Activated CD4-positive, CD25-positive, alpha-beta regulatory T cell treated with anti-CD3 and anti-CD28 coated beads, Interleukin-2, amount 50 U/mL, for 16 hours (primary cell): ENCODE measurements at places on chromosomes 16 and 17.

- DNase-seq = no peak
These were observed 15.5 kb downstream of the DNAH2 start for GRCh38 chr17:7732981-7733539.

DNA sequence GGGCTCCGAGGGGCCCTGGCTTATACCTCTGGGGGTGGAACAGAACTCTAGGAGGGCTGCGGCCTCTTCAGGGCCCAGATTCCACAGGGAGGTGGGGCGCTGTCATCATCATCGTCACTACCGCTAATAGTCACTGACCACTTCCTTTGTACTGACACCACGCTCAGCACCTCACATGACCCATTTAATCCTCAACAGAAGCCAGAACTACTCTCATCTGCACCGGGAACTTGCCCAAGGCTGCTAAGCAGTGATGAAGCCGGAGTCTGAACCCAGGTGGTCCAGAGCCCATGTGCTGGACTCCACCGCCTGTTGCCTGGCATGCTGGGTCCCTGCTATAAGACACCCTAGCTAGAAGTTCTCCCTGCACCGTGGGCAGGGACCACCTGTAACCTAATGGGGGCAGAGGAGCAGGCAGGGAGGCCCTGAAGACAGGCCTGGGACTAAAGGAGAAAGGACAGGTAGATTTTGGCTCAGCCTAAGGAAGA lies 12.0 kb downstream of the UNC13D start:
- no peak for DNase-seq

GRCh38 chr16:21021316-21021715 lies 120.7 kb downstream of the LYRM1 start:
- no peak for DNase-seq

DNA sequence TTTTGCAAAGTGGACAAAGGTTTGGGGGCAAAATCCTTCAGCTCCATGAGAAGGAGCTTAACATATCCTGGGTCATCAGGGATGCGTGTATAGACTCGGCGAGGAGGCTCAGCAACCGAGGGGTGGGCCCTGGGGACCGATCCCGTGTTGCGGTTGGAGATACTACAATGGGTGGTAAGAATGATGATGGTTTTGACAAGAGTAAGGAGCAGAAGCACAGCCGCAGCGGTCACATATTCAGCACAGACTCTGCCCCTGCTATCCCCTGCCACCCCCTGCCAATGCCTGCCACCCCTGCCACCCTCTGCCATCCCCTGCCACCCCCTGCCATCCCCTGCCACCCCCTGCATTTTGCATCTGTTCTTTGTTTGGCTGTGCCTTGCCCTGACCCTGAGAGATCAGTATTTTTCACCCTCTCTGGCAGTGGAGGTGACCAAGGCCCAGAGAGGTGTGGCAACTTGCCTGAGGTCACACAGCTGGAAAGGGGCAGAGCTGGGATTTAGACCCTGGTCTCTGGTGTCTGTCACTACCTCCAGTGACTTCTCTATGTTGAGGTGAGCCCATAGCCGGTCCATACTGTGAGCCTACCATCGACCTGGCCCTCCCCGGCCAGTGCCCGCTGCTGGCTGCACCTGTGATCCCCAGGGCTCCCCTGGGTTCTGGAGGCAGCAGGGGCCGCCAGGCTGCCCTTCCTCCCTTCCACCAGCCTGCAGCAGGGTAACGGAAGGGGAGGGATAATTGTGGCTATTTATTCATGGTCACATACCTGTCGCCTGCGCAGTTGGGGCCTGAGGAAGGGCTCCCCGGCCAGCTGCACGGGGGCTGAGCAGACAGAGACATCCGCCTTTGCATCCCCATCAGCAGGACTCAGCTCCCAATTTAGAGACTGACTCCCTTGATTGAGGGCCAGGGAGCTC lies 74.9 kb upstream of the CBX4 start:
- no peak for DNase-seq

DNA sequence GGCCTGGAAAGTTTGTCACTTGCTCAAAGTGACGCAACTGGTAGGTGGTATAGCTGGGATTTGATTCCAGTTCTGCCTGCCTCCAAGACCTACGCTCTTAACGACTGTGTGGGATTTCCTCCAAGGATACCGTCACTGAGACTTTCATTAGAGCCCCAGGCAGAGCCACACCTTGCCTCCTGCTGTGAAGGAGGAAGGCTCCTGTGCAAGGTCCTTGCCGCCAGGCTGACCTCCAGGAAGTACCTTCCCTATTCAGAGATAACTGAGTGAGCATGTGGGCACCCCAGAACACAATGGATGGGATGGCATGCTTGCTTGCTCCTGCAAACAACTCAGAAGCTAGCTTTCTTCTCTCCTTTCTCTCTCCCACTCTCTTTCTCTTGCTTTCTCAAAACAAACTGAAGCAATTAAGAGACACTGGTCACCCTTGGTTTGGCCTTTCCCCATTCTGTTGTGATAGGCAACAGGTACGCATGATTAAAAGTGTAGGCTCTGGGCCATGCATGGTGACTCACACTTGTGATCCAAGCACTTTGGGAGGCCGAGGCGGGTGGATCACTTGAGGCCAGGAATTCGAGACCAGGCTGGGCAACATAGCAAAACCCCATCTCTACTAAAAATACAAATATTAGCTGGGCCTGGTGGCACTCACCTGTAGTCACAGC lies 30.7 kb downstream of the CACNG3 start:
- no peak for DNase-seq

DNA sequence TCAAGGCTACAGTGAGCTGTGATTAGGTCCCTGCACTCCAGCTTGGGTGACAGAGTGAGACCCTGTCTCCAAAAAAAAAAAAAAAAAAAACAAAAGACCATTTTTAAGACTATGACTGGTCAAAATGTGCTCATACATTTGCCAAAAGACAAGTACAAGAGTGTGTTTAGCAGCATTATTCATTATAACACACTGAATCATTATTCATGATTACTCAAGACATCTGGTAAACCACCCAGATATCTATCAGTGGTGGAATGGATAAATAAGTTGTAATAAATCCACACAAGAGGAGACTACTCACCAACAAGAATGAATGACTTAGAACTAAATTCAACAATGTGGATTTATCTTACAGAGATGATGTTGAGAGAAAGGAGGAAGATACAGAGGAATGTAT lies 716.3 kb downstream of the MAF start:
- DNase-seq = no peak

GRCh38 chr16:27332105-27332504 lies 18.3 kb downstream of the IL4R start:
- no peak for DNase-seq

DNA sequence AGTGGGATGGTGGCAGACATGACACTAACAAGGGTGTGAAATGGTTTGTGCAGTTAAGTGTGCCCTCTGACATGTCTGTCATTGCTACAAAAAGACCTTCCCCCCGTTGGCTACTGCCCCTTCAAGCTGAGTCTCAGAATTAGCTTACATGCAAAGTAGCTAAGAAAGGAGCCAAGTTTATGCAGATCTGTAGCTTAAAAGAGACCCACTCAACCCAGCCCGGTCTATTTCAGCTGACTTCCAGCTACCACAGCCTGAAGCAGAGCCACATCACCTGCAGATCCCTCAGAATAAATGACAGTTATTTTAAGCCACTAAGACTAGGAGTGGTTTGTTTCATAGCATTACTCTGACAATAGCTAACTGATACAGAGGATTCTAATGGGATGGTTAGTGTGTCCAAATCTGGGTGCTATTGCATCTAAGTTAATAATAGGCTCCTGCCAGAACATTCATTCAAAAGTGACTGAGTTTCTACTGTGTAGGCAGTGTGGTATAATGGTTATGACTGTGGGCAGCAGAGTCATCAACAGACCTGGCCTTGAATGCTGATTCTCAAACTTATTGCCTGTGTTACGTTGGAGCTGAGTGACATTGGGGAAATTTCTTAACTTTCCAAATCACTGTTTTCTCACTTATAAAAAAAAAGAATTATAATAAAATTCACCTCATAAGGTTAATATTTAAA lies 11.7 kb downstream of the C17orf67 start:
- DNase-seq = no peak

- DNase-seq = no peak
These were observed 8.3 kb downstream of the TFAP4 start for GRCh38 chr16:4264546-4264945.

DNA sequence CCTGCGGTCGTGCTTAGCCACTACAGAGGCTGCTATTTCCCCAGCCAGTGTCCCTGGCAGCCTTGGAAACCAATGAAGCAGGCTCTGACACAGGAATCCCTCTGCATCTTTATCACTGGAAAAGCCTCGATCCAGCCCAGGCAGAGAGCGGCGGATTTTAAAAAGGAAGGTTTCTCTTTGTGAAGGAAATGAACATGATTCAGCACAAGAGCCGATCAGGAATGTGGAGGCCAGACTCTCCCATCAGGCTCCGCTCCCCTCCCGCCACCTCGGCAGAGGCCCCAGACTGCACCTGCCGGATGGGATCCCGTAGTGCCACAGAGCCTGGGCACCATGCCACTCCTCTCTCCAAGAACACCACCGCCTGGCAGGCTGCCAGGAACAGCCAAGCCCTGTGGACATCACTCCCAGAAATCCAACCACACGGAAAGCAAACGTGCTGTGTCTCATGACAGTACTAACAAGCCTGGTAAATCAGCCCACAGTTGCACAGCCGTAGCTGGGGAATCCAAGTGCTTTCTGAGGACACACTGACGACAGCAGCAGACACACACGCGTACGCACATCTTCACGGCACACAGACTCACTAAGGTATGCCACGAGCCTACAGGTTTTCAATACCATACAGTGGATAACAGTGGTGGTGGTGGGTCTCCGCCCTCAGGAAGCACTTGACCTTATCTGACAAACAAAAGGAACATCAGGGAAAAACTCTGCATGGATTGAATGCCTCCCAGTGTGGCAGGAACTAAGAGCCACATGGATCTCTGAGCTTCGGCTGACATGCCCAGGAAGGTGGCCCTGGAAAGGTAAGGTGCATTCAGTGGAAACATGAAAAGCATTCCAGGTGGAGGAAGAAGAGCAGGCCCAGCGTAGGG lies 5.4 kb downstream of the LRRC75A start:
- DNase-seq = no peak

GRCh38 chr17:15782866-15783265 lies 50.8 kb downstream of the TBC1D26 start:
- no peak for DNase-seq

GRCh38 chr17:50630524-50631194 lies 4.0 kb upstream of the ABCC3 start:
- peak; percentile 25 for DNase-seq

- peak; percentile 13 for DNase-seq
These were observed 137.7 kb upstream of the CORO6 start for GRCh38 chr17:29760279-29761039.

- DNase-seq = no peak
These were observed 1.4 kb upstream of the SLC5A11 start for GRCh38 chr16:24844101-24845030.

- DNase-seq = no peak
These were observed 26.9 kb downstream of the ABCC1 start for GRCh38 chr16:15976225-15976812.

DNA sequence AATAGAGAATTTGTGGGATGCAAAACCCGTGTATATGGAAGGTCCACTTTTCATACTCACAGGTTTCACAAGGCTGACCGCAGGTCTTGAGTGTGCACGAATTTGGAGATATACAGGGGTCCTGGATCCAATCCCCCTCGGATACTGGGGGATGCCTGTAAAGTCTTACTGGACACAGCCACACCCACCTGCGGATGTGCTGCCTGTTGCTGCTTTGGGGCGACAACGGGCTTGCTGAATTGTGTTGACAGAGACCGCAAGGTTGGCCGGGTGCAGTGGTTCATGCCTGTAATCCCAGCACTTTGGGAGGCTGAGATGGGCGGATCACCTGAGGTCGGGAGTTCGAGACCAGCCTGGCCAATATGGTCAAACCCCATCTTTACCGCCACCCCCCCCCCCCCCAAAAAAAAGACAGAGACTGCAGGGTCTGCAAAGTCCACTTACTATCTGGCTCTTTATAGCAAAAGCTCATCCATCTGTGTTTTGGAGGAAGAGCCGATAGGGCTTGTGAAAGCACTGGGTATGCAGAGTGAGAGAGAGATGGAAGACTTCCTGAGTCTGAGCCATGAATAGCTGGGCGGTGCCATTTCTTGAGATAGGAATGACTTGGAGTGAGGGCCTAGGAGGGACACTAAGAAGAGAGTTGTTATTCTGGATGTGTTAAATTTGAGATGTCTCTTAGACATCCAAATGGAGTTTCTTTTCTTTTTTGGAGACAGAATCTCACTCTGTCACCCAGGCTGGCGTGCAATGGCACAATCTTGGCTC lies 6.4 kb upstream of the COG1 start:
- DNase-seq = no peak

DNA sequence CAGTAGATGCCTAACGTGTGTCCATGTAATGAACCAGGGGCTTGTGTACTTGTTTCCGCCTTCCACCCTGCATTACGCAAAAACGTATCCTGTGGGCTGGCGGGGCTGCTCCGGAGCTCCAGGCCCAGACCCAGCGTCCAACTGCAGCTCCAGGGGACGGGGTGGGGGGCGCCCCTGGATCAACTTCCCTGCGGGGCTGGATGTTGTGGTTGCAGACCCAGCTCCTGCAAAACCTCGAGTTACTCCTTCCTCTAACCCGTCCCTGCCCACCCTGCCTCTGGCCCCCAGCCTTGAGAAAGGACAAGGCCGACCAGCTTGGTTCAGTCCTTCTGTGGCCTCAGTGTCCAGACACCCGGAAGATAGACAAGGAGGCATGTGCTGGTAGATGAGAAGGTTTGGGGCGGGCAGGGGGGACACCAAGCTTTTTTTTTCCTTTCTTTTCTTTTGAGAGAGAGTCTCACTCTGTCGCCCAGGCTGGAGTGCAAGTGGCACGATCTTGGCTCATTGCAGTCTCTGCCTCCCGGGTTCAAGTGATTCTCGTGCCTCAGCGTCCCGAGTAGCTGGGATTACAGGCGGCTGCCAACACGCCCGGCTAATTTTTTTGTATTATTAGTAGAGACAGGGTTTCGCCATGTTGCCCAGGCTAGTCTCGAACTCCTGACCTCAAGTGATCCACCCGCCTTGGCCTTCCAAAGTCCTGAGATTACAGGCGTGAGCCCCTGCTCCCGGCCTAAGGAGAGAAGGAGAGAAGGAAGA lies 731 bp upstream of the EXOC7 start:
- no peak for DNase-seq

DNA sequence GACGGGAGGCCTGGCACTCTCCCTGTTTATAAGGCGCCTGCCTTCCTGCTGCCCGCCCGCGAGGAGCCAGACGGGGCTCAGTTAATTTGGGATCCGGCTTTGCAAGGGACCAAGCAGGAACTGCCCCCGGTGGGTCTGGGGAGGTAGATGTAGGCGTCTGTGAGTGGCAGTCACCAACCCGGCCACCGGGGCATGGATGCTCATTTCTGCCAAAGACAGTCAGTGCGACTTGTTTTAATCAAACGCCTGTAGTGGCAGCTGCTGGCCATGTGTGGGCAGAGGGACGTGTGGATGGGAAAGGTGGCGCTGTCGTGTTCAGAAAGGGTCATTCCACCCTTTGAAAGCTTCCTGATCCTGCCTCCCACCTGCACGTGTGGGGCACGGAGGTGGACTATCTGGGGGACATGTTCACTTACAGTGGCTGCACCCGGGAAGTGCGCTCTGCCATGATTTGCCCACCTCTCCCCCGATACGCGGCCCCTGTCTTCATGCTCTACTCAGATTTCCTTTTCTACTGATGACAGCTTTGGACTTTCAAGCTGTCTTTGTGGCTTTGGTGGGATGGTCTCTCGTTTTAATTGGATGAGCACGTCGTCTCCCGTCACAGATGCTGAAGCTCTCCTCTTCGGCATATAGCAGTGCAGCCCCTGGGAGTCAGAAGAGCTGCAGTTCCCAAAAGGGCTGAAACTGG lies 60.3 kb upstream of the CIBAR2 start:
- DNase-seq = no peak

- no peak for DNase-seq
These were observed 51.6 kb downstream of the TEX14 start for GRCh38 chr17:58640202-58640601.

- no peak for DNase-seq
These were observed 806 bp downstream of the MRM1 start for GRCh38 chr17:36602030-36602748.
